ENCODE measurements at places on chromosomes 2 and 18. TPM values are rescaled to one million over a fixed set of nuclear protein-coding genes. Genes with fewer than 3 reads are reported as not detected.

The TBR1 gene
- total RNA-seq, result not detected

The DTNA gene
- total RNA-seq, result not detected

The MDH1B gene
- 0.65 TPM for total RNA-seq

The PRKAG3 gene
- total RNA-seq, result not detected

The LRRC30 gene
- total RNA-seq, result not detected

All from activated CD8-positive, alpha-beta memory T cell treated with anti-CD3 and anti-CD28 coated beads for 36 hours (primary cell).